ENCODE measurements at places on chromosomes 3 and 15. TPM values are rescaled to one million over a fixed set of nuclear protein-coding genes. Genes with fewer than 3 reads are reported as not detected.

DNA sequence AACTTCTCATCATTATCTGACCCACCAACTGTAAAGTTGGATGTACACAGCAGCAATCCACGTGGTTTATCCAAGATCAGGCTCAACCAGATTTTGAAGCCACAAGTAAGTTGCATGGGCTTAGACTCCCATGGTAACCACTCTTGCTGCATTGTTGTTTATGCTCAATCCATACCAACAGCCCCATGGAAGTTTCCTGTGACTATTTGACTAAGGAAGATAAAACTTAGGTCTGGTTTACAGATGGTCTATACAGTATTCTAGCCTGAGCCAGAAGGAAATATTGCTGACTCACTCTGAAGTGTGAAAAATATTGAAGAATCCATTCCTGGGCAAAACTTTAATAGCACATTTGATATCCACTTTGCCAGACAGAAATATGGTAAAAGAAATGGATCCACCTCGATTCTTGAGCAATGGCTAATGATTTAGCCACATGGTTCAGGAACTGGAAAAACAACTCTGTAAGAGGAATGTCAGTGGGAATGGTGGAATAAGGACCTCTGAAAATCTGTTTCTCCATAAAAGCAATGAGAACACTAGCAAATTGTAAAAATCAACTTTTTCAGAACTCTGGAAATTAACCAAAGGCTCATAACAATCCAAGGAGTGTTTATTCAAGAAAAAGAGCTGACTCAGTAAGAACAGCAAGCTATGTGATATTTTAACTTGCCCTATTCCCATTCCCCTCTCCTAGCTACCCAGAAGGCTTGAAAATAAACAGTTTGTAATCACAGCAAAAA lies 162.9 kb upstream of the STT3B start:
- DNase-seq = no peak

The HTR3E gene
- total RNA-seq = not detected

DNA sequence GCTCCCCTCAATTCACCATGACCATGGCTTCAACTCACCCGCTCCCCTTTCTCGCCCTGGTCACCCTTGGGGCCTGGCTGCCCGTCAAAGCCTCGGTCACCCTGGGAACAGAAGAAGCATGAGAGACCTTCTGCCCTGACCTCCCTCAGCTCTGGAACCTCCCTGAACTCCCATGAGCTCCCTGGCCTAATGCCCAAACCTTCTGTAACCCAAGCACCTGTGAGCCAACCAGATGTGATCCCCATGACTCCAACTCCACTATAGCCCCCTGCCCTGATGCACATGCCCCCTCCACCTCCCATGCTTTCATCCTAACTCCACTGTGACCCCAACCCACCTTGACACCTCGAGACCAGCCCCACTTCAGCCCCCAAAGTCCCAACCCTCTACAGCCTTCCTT lies 3.5 kb upstream of the UCN2 start:
- DNase-seq = no peak

- DNase-seq = no peak
These were observed 100.6 kb downstream of the SLMAP start for GRCh38 chr3:57856675-57857074.

The CKMT1A gene
- 4.6 TPM for total RNA-seq

GRCh38 chr3:12372741-12373280 lies 83.9 kb downstream of the PPARG start:
- DNase-seq = no peak

DNA sequence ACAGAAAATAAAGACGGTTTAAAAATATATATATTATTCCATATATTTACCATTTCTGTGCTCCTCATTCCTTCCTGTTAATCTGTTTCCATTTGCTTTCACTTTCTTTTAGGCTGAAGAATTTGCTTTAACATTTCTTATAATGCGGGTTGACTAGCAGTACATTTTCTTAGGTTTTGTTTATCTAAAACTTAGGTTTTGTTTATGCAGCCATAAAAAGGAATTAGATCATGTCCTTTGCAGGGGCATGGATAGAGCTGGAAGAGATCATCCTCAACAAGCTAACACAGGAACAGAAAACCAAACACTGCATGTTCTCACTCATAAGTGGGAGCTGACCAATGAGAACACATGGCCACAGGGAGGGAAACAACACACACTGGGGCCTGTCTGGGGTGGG lies 578.1 kb downstream of the FHIT start:
- DNase-seq = no peak

GRCh38 chr15:23606226-23606625 lies 40.8 kb downstream of the MKRN3 start:
- no peak for DNase-seq

The THRB gene
- total RNA-seq = 3.9 TPM

GRCh38 chr15:99117563-99118257 lies 12.8 kb downstream of the SYNM start:
- no peak for DNase-seq

- DNase-seq = no peak
These were observed 419.8 kb upstream of the WNT5A start for GRCh38 chr3:55906896-55907295.

- DNase-seq = no peak
These were observed 2.3 kb downstream of the FOXL2 start for GRCh38 chr3:138944654-138944928.

GRCh38 chr15:71691458-71692417 lies 118.6 kb upstream of the NR2E3 start:
- peak; percentile 7 for DNase-seq

DNA sequence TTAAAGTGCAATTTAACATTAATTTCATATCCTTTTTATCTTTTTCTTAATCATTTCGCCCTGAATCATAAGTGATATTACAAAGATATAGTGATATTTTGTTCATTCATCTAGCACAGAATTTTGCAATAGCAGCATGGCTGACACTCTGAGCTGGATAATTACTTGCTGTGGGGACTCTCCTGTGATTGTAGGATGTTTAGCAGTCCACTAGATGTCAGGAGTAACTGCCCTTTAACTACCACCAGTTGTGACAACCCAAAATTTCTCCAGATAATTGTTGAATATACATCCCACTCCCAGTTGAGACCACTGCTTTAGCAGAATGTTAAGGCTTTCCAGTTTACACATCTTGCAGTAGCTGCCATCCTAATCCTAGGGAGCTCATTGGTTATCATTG lies 196.8 kb upstream of the MBNL1 start:
- DNase-seq = no peak

GRCh38 chr3:182490596-182491491 lies 302.5 kb upstream of the ATP11B start:
- peak; percentile 7 for DNase-seq

DNA sequence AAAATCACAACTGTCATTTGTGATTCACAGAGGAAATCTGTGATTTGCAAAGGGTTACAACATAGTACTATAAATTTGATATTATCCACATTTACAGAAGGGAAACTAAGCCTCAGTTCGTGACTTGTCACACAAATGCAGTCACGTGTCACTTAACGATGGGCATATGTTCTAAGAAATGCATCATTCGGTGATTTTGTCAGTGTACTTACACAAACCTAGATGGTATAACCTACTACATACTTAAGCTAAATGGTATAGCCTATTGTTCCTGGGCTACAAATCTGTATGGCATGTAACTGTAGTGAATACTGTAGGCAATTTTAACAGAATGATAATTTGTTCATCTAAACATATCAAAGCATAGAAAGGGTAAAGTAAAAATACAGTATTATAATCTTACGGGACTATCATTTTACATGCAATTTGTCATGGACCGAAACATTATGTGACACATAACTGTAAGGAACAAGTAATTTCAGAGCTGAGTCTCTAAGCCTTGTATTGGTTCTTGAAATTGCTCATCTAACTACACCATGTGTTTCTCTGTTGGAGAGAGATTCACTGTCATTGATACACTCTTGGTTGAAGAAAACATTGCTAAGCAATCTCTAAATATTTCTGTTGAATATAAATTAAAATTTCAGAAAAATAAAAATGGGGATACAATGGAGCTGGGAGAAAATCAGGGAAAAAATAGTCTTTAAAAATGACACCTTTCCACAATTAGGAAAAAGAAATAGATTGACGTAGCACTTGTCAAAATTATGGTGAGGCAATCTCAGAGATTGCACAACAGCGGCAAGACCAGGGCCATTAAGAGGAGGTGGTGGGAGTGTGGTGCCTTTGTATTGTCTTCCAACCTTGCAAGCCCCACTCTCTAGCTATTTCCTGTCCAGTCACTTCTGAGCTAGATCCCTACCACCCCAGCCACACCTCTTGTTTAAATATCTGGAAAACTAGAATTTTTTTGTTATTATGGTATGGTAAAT lies 645.8 kb upstream of the TBL1XR1 start:
- DNase-seq = no peak

DNA sequence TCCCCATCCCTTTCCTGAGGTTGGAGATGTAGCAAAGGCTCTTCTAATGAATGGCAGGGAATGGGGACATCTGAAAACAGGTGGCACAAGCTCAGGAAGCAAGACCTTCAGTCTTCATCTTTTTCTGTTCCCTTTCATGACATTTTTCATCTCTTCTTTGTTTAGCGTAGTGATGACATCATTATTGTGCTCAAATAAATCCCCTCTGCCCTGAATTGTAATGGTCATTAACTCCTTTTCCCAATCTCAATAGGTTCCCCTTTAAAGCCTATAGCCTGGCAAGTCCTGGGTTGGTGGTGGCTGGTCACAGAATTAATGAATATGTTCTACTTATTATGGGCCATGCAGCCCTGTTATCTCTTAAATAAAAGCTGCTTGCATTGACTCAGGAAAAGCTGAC lies 21.4 kb downstream of the TF start:
- no peak for DNase-seq

GRCh38 chr3:50525987-50526386 lies 22.6 kb upstream of the CACNA2D2 start:
- no peak for DNase-seq

DNA sequence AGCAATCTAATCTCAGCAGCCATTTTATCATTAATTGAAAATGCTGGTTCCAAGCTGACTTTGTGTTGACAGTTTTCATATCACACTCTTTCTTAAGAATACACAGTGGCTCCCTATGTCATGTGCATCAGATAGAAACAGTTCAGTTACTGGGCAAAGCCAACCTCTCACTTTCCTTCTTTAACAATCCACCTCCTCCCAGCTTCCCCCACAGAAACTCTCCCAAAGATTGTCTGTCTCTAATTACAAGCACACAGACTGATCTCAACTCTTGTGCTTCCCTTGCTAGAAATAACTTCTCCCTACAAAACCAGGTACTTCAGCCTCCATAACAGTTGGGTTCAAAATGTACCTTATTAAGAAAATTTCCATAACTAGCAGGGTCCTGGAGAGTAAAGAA lies 228.9 kb upstream of the WNT5A start:
- DNase-seq = no peak

DNA sequence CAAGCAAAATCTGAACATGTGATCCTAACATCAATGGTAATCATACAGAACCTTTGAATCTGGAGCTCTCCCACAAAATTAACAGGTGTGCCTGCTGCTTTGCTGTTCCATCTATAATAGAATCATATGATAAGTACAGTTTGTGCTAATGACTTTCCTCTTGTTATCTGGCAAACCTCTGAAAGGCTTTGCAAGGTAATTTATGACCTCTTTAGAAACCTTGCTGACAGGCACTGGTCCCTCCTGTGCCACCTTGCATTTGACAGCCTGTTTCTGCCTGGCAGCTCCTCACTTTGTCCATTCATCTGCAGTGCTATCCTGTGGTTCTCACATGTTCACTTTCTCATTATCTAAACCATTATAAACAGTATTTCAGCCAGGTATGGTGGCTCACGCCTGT lies 10.2 kb upstream of the HTR3C start:
- no peak for DNase-seq

GRCh38 chr15:57213862-57214261 lies 162.4 kb upstream of the CGNL1 start:
- DNase-seq = peak; percentile 8

DNA sequence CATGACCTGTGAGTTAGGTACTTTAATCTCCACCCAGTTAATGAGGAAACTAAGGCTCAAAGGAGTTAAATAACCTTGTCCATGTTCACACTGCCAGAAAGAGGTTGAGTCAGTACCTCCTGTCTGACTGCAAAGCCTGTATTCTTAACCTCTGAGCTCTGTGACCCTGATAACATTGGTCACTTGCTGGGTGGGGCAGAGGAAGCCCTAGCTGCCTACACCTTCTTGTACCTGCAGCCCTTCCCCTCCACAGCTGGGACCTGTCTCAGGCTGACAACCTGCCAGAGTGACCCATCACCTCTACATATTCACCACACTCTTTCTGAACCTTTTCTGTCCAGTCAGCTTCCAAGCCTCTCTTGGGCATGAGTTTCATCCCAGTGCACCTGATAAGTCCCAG lies 106.1 kb upstream of the HES1 start:
- no peak for DNase-seq

DNA sequence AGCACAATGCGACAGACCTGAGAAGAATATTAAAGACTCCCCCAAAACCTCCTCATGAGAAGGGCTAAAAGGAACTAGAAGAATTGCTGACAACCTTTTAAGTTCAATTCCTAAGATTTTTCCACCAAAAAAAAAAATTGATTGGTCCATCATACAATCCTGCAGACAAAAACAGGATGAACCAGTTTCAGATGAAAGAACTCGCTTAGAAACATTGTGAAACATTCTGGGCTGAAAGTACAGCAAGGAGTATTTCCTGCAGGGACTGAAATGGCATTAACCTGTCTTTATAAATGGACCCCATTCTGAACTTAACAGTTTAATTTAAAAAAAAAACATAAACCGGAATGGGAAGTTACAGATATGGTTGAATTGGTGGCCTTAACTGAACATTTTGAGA lies 96.0 kb upstream of the FAM174B start:
- DNase-seq = no peak

GRCh38 chr3:71011565-71012287 lies 571.8 kb downstream of the FOXP1 start:
- no peak for DNase-seq

The KCNH8 gene
- total RNA-seq = not detected

GRCh38 chr3:13277860-13278531 lies 142.1 kb downstream of the NUP210 start:
- DNase-seq = no peak

GRCh38 chr3:187841560-187841959 lies 96.3 kb upstream of the BCL6 start:
- no peak for DNase-seq

The CA12 gene
- 0.74 TPM for total RNA-seq

- no peak for DNase-seq
These were observed at the start of gene CERS3 for GRCh38 chr15:100528833-100529428. Gene CERS3 (minus strand): TSS chr15:100528950. CDS start chr15:100501849, 27,101 bp downstream.

DNA sequence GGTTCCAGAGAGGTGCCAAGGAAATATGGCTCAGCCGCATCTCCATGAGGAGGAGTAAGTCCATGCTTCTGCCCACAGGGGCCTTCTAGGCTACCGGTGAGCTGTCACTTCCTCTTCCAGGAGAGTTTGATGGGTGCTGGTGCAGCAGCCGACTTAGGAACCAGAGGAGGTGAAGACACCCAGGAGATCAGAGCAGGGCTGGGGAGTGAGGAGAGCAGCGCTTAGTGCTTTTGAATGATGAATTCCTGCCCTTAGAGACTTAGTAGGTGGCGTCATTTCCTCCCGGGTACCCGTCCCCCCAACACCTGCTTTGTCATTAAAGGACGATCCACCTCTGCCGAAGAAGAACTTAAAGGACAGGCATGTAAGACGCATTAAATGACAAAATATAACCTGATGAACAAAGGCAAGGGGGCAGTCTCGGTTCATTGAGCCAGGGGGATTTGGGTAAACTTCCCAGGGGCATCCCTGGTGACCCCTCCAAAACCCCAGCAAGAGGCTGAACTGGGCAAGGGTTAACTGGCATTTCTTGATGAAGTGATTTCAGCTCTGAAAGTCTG lies 67.6 kb downstream of the HES1 start:
- DNase-seq = no peak

The GJD2 gene
- total RNA-seq = not detected

- no peak for DNase-seq
These were observed 9.3 kb upstream of the TOPAZ1 start for GRCh38 chr3:44232407-44232806.

The ANKRD63 gene
- 0.72 TPM for total RNA-seq

Data from Panc1 (cell line).